ENCODE measurements at places on chromosomes 2 and 18. TPM values are rescaled to one million over a fixed set of nuclear protein-coding genes. Genes with fewer than 3 reads are reported as not detected.

WDR43 gene
- polyA plus RNA-seq, result 95.5 TPM

LDLRAD4 gene
- not detected for polyA plus RNA-seq

- DNase-seq, result no peak
Measured at GRCh38 chr2:238875101-238875470, 27.2 kb downstream of the TWIST2 start.

FSHR gene
- polyA plus RNA-seq, result not detected

CABLES1 gene
- polyA plus RNA-seq, result 29.6 TPM

DNA sequence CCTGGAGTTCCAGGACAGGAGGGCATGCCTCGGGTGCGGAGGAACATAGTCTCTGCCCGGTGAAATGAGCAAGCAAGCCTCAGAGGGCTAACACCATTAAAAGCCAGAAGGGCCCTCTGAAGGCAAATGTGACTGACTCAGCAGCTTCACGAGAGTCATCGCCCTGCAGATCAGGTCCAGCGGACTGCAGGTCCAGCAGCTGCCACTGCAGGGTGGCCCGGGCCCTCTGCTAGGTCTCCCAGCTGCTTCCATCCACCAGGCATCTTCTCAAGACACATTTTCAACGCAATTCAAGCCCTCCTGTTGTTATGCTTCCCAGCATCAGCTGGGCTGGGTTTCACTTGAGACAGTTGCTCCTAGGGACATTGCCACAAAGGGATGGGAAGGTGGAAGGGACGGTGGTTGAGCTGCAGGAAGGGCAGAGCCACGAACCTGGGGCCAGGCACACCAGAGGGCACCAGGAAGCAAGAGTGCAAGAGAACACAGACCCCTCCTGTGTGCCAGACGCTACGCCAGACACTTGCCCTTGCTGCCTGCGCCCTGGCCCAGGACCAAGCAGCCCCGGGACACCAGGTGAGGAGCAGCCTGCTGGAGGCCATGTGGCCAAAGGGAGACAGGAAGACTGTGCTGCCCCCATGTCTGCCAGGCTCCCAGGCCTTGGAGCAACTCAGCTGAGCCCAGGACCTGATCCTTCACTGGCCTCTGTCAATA is 173.0 kb downstream of the HDAC4 start:
- no peak for DNase-seq

- DNase-seq, result no peak
Measured at GRCh38 chr2:232418056-232418455, 11.4 kb downstream of the ALPG start.

PLEK gene
- polyA plus RNA-seq, result 0.06 TPM

DNA sequence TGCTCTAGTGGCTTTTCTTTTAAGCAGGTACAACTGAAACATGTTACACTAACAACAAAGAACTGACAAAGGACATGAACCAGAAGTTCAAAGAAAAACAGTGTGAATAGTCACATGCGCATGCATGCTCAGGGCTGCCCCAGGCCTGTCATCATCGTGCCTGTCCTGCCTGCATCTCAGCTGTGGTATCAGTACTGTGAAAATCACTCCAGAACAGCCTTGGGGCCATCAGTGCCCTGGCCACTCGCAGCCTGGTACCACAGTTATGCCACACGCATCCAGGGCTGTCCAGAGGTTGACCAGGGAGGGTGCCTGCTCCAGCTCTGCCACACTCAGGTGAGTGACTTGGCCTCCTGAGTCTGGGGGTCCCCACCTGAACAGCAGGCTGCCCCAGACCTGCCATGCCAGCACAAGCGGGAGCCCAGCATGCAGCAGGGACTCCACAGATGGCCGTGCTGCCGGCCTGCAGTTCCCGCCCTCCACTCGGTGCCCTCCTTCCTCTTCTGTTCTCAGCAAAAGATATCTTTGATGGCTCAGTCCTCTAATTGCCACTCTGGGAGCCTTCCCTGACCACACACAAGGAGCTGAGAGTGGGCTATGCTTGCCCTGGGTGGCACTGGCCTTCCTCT is 12.3 kb downstream of the LIMS2 start:
- no peak for DNase-seq

GRCh38 chr2:8214036-8214615 is 467.7 kb upstream of the ID2 start:
- DNase-seq, result no peak

DNA sequence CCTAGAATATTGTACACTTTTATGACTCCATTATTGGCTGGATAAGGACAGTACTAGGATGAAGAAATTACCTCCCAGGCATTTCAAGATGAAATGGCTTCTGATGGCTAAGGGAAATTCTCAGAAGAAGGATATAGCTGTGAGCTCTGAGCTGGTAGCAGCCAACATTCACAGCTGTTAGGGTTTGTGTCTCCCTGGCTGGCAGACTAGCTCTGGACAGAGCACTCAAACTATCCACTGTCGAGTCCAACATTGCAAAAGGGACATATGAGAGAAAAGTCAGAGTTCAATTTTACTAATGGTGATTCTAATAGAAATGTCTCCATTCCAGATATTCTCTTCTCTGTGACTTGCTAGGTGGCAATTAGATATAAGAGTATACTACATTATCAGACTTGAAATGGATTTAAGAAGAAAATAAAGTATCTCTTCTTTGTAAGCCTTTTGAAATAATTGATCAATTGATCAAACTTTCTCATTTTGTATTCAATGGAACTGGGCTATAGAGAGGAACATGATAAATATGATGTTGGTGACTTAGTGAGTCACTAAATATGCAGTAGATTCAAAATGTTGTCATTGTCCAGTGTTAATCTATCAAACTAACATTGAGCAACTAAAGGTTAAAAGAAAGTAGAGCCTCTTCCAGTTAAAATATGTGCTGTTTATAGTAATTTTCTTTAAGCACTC is 1920.3 kb downstream of the SUCLG1 start:
- no peak for DNase-seq

GRCh38 chr2:98561902-98562695 is 46.2 kb downstream of the COA5 start:
- no peak for DNase-seq

DNA sequence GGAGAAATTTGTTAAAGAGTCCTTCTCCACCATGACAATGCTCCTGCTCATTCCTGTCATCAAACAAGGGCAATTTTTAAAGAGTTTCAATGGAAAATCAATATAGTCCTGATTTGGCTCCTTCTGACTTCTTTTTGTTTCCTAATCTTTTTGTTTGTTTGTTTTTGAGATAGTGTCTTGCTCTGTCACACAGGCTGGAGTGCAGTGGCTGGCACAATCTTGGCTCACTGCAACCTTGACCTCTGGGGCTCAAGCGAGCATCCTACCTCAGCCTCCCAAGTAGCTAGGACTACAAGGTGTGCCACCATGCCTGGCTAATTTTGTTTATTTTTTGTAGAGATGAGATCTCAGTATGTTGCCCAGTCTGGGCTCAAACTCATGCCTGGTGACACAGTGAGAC is 58.3 kb downstream of the BMPR2 start:
- no peak for DNase-seq

GRCh38 chr2:24304631-24305030 is 55.7 kb downstream of the ITSN2 start:
- DNase-seq, result no peak

DNA sequence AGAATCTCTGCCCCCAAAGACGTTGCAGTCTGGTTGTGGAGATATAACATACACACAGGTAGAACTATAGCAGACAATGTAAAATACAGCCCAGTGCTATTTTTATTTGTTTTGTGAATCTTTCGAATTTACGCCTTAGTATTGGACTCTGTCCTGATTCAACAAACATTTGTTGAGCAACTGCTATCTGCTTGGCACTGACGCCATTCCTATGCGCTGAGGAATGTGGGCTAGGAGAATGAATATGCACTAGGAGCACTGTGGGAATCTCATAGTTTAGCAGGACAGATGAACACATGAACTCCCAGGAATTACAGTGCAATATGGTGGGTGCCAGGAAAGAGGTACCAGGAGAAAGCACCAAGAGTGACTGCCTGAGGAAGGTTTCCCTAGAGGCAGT is 181.7 kb upstream of the SIX3 start:
- DNase-seq, result no peak

GRCh38 chr2:238039985-238040384 is 20.8 kb upstream of the SCLY start:
- no peak for DNase-seq

DNA sequence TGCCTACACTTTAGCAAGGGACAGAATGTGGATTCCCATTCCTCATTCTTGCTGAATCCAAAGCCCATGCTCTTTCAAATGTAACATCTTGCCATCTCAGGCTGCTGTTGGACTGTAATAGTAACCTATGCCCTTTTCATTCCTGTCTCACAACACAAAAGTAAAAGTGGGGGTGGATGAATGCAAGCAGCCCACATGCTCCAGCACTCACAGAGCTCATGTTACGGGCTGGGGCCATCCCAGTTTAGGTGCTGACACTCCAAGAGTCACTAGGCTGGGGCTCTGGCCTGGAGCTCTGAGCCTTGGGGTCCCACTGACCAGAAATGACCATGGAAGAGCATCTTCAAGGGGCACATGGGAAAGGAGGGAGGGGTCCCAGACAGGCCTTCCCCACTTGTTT is 47.6 kb downstream of the CCBE1 start:
- DNase-seq, result no peak

DNA sequence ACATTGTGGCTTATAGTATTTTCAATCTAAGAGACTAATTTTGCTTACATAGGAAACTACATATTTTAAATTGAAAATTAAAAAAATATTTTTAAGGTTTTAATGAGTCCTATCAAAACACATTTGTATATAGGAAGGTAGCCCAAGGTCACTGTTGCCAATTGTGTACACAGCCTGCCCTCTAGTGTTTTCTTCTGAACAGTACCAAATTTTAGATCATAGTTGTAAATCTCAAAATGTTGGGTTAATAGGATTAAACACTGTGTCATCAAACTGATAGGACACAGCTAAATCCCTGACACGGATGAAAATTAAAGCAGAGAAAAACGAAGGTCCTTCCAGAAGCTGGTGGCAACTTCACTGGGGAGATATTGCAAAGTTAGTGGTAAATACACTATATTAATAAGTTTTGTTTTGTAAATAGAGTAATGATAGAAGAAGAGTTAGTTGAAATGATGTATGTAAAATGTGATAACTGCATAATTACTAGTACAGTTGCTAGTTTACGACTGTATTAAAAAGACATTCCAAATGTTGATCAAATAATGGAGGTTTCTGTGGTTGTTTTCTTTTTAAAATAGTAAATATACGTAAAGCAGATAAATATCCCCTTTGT is 19.7 kb downstream of the CLUL1 start:
- no peak for DNase-seq

DNA sequence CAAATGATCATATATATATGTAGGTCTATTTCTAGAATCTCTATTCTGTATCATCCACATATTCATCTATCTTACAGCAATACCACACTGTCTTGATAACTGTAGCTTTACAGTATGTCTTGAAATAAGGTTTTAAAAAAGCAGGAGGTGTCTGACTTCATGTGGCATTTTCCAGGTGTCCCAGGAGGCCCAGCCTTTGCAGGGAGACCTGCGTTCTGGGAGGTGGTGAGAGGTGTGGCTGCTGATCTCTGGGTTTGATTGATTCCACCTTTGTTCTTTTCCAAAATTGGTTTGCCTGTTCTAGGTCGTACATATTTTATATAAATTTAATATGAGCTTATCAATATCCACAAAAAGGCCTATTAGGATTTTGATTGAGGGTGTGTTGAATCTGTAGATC is 26.6 kb downstream of the DPYSL5 start:
- DNase-seq, result no peak

- DNase-seq, result no peak
Measured at GRCh38 chr2:70305531-70305930, 3.7 kb upstream of the FAM136A start.

- no peak for DNase-seq
Measured at GRCh38 chr18:23012249-23012648, 79.1 kb downstream of the RBBP8 start.

GRCh38 chr2:33208400-33208799 is 261.6 kb downstream of the LTBP1 start:
- DNase-seq, result no peak

- no peak for DNase-seq
Measured at GRCh38 chr2:69514819-69515218, 77.6 kb upstream of the NFU1 start.

LPIN1 gene
- 34.6 TPM for polyA plus RNA-seq

- DNase-seq, result no peak
Measured at GRCh38 chr2:134167015-134167414, 86.9 kb upstream of the MGAT5 start.

GRCh38 chr18:21064347-21064746 is 47.3 kb downstream of the ROCK1 start:
- no peak for DNase-seq

GRCh38 chr2:9548506-9548905 is 7.1 kb downstream of the ADAM17 start:
- DNase-seq, result no peak

DNA sequence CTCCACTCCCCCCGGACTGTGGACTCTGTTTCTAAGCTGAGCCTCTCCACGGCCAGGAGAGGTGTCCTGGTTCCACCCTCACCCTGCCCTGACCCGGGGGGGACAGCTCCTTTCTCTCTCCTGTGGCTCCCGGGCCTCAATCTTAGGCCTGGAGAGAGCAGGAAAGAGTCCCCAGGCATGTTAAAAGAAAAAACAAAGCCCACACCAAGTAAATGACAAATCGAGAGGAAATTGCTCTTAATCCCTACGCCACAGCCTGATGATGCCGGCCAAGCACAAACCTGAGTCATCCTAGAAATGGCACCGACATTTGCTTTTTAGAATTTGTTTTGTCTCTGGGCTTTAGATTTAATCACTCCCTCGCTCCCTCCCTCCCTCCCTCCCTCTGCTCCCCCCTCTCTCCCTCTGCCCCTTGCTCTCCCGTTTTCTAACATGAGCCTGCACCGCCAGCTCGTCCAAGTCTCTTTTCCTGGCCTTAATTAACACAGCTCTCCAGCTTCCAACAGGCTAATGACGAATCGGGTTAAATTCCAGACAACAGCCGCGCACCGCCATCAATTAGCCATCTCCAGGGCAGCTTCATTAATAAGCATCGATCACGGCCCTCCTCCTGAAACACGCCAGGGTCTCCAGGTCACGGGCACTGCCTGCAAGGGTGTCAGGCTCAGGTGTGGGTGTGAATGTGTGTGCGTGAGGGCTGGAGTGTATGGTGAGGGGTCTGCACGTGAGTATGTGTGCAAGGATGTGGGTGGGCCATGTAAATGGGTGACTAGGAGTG is 230.8 kb downstream of the CELF4 start:
- DNase-seq, result no peak

DNA sequence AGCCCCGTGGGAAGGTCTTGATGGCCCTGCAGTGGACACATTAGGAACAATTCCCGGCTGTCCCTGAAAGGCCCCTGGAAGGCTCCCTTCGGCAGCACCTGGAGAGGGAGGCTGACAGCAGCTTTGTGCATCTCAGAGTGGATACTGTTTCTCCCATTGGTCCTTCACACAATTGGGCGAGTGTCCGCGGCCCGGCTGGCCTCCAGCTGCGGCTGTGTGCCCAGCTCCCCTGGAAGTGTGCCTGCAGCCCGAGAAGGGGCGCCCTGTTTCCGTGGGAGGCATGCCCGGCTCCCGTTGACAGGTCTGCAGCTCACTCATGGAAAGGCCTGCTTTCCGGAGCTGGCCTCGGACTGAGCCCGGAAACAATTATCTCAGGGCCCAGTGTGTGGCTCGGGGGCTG is 103.7 kb downstream of the LPIN1 start:
- no peak for DNase-seq

- no peak for DNase-seq
Measured at GRCh38 chr2:52558265-52558664, 1209.3 kb upstream of the CHAC2 start.

ABCG5 gene
- not detected for polyA plus RNA-seq

Measured in AG04450 (cell line).